ENCODE measurements at places on chromosomes 2 and 18. TPM values are rescaled to one million over a fixed set of nuclear protein-coding genes. Genes with fewer than 3 reads are reported as not detected.

Gene PRSS56
- not detected for total RNA-seq

Gene SPP2
- total RNA-seq: not detected

Gene GATA6
- total RNA-seq: 4.3 TPM

Gene TOGARAM2
- total RNA-seq: 0.69 TPM

Gene CFAP221
- total RNA-seq: 0.57 TPM

Gene ANKRD62
- not detected for total RNA-seq

Gene AGXT
- 0.07 TPM for total RNA-seq

Gene WDR7
- total RNA-seq: 7.3 TPM

Gene SLC4A3
- total RNA-seq: 11.4 TPM

Gene ALPI
- not detected for total RNA-seq

Gene TMEM200C
- total RNA-seq: not detected

Gene ARHGAP15
- total RNA-seq: not detected

Gene PDCL3
- 41.3 TPM for total RNA-seq

Gene REG3G
- total RNA-seq: not detected

Gene CPS1
- total RNA-seq: 50.7 TPM

Gene GRHL1
- total RNA-seq: 0.57 TPM

Gene NEU4
- total RNA-seq: not detected
